Aorta (tissue), 5 donors: ENCODE measurements at places on chromosomes 12 and 14. TPM values are rescaled to one million over a fixed set of nuclear protein-coding genes. Genes with fewer than 3 reads are reported as not detected.
A peak's percentile ranks its signal among the peaks of the same experiment; 100 is the strongest.

- no peak for DNase-seq
Observed at GRCh38 chr12:82461836-82462235, 103.5 kb downstream of the METTL25 start.

GRCh38 chr12:66072566-66072965, 58.0 kb downstream of the LLPH start:
- DNase-seq: no peak

DNA sequence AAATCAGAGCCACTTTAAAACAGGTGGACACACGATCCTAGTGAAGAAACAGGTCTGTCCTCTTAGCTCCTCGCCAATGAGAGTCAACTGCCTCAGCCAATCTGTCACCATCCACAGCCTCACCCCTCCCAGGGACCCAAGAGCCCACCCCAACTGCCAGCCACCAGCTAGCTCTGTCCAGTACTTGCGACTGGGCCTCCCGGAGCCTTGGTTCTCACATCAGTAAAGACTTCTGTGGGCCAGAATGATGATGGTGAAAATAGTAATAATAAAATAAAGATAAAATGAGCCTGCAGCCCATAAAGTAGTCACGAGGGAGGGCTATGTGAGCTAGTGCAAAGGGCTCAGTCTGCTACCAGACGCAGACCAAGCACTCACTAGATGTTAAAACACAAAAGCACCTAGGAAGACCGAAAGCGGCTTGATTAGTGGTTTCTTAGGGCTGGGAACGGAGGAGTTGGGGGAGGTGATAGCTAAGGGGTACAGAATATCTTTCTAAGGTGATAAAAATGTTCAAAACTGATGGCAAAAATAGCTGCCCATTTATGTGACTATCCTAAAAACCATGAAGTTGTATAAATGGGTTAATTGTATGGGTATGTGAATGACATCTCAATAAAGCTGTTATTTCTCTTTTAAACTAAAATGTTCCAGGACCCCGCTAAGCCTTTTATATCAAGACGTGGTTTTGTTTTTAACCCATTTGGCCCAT, 39.8 kb downstream of the ACTN1 start:
- DNase-seq: no peak

DNA sequence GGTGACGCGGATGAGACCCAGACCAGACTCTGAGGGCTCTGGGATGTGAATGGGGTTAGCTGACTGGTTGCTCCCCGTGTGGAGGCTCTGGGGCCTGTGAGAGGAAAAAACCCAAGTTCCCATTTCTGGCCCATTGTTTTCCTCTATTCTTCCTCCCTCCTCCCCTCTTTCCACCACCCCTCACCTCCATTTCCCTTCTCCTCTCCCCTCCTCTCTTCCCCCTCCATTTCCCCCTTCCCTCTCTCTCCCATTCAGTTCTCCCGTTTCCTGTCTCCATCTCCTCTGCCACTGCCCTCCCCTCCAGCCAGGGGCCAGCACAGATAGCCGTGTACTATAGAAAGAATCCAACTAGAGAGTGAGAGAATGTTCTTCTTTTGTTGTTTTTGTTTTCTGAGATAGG, 12.6 kb upstream of the PRPH start:
- DNase-seq: no peak

DNA sequence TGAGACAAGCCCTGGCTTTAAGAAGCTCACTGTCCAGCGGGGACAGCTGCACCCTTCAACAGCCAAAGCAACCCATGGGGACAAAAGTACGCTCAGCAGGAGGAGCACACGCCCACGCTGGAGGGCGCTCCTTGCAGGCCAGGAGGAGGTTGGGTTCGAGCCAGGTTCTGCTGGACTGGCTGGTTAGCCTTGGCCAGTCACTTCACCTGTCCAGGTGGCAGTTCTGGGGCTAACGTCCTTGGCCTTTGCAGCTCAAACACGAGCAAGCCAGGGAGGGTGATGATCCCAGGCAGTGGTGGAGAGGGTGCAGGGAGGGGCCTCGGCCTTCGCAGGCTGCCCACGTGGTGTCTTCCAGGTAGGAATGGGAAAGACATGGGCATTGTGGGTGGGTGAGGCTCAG, 13.1 kb downstream of the CHGA start:
- DNase-seq: no peak

DNA sequence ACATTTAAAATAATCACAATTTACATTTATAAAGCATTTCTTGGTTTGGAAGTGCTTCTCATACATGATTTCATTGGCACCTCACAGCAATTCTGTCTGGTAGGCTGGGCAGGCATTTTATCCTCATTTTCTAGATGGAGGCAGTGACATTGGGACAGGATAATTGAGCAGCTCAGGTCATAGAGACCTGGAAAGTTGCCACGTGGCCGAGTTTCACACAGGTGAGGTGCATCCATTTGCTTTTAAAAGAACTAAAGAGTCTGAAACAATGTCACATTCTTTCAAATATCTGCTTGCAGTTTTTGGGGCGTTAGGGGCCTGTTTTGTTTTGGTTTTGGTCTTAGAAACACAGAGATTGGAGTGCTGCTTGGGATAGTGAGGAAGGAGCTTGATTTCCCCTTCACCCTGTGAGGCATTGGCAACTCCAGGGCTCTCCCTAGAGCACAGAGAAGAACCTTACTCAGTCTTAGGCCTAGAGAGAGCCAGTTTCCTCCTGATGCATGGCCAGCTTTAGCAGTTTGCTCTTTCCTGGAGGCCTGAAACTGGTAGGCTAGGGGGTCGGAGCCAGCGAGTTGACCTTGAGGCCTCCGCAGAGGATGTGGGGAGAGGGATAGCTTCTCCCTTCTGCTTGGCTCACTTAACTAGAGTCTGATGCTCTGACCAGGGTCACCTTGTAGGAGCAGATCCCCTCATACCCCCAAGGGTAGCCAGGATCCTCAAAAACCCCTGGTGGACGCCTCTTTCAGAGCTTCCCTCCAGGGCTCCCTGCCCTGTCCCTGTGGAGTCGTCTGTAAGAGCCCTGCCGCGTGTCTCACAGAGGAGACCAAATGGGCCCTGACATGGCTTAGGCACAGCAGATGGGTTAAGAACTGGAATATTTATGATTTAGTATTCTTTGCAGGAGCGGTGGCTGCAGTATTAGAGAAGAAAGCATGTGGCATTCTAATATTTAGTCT, 34.9 kb upstream of the JDP2 start:
- no peak for DNase-seq

DNA sequence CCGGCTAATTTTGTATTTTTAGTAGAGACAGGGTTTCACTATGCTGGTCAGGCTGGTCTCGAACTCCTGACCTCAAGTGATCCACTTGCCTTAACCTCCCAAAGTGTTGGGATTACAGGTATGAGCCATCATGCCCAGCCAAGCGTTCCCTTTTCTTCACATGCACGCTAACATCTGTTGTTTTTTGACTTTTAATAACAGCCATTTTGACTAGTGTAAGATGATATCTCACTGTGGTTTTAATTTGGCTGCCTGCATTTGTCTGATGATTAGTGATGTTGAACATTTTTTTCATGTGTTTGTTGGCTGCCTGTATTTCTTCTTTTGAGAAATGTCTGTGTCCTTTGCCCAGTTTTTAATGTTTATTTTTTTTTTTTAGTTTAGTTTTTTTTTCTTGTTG, 10.2 kb upstream of the YARS2 start:
- DNase-seq: no peak

DNA sequence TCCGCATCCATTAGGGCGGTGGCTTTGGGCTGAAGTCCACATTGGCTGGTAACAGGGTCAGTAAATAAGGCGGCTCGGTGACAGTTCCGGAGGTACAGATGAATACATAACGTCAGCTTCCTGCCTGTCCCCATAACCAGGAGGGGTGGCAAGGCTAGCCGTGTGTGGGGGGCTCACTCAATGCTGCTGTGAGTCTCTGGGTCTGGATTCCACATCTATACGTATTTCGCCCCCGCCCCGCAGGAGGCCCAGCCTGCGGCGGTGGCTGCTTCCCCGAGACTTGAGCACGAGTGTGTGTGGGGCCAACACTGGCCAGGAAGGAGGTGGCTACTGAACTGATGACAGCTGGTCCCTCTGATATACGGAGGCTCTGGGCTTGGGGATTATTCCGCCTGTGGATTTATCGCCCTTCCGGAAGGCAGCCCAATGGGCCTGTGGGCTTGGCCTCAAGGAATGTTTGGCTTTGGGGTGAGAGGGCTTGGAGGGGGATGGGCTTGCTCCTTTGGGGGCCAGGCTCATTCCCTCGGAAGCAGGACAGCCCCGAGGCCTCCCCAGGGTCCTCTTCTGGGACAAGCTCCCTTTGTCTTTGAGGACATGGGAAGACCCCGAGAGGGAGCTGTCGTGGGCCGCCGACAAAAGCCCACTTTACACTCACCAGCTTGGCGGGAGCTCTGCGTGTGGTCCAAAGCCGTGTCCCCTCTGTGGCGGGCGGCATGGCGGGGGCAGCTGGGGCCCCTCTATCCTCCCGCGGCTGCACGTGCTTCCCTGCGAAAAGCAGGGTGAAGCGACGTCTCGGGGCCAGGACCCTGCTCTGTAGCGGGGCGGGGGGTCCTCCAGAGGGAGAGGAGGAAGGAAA, 82.1 kb downstream of the KIF26A start:
- no peak for DNase-seq

DNA sequence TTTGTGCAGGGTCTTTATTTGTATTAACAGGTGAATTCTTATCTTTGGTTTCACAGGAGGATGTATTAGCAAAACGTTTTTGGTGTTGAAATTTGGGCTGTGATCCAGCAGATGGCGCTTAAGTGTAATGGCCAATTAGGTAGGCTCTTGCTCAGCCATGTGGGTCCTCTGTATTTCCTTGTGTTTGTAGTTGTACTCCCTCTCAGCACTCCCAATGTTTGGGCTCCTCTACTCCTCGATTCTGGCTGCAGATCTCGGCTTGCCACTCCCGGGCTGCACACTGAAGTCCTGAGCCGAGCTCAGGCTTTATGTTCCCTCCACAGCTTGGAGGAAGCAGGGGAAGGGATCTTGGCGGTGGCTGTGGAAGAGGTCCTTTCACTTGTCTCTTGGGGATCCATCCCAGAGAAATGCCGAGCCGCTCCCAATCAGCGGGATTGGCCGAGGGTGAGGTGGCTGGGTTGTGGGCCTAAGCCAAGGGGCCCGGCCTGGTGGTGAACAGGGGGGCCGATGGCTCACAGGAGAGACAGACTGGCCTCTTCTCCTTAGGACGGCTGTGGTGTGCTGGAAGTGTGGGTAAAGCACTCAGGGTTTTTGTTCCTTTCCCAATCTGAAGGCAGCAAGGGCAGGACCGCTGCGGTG, 133.7 kb downstream of the AEBP2 start:
- no peak for DNase-seq

GRCh38 chr12:63164911-63165310, 13.9 kb upstream of the AVPR1A start:
- no peak for DNase-seq

GRCh38 chr12:93621986-93622385, 49.5 kb downstream of the SOCS2 start:
- DNase-seq: no peak

- no peak for DNase-seq
Observed at GRCh38 chr14:23407516-23408306, at the start of gene MYH6. MYH6 (minus strand) TSS chr14:23408273; CDS start chr14:23407223, 1,050 bp downstream.

DNA sequence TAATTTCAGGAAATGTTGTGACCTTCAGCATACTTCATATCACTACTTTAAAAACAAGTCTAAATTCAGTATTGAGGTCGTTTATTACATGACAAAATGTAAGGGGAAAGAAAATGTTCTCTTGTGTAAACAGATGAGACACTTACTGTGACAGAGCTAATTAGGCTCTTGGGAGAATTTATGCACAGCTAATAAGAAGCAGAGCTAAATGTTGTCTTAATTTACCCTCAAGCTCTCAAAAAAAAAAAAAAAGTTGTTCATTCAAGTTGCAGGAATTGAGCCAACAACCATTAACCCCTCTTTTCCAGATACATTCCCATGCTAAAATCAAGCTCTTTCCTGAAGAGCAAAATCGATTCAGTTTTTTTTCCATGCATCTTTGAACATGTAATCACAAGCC, 1419.4 kb downstream of the FSCB start:
- DNase-seq: no peak

GRCh38 chr14:70640938-70641547, 673 bp upstream of the TTC9 start:
- DNase-seq: peak; percentile 79

DNA sequence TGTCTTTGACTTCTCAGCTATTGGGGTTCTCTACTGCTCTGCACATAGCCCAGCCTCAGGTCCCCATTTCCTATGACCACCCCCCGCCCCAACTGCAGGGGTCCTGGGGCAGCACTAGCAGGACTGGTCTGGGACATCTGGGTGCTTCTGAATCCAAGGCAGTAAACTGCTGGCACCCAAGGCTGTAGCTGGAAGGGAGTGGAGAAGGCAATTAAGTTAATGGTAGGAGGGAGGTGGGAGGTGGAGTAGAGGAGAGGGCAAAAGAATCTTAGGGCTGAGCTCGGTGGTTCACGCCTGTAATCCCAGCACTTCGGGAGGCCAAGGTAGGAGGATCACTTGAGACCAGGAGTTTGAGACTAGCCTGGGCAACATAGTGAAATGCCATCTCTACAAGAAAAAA, 11.5 kb downstream of the PLEK2 start:
- DNase-seq: no peak

GRCh38 chr12:122006186-122006926, 15.3 kb upstream of the BCL7A start:
- peak; percentile 36 for DNase-seq

GRCh38 chr12:10249690-10250455, 37.2 kb downstream of the GABARAPL1 start:
- no peak for DNase-seq

Gene SH2B3
- 34.4 TPM for total RNA-seq

Gene SLC17A8
- not detected for total RNA-seq

Gene LRTM2
- total RNA-seq: not detected

Gene PLEK2
- total RNA-seq: 1.9 TPM

Gene RBM25
- total RNA-seq: 83.9 TPM
